ENCODE measurements at places on chromosomes 7 and 10. TPM values are rescaled to one million over a fixed set of nuclear protein-coding genes. Genes with fewer than 3 reads are reported as not detected.

Gene WNT8B
- not detected for total RNA-seq

Gene ZNF503
- total RNA-seq: 36.2 TPM

Gene PRSS2
- total RNA-seq: not detected

Gene GPR15LG
- not detected for total RNA-seq

Measured in upper lobe of right lung (tissue), 1 donor.